ENCODE measurements at places on chromosomes 12 and 14. TPM values are rescaled to one million over a fixed set of nuclear protein-coding genes. Genes with fewer than 3 reads are reported as not detected.

DNA sequence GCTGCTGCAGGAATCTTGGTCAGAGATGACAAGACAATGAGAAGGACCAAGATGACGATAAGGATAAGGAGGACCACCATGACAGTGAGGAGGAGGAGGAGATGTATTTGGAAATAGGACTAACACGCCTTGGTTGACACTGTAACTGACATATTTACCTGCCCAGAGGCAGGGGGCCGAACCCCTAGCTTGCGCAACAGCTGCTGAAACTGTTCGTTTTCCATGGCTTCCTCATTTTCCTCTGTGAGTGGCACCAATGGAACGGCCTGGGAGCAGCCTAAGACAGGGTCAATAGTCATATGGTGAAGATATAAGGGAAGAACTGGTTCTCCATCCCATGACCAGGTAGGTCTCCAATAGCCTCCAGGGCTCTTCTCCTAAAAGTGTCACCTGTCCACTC, 28.8 kb downstream of the TIMELESS start:
- DNase-seq, result no peak

GRCh38 chr12:66495709-66496108, 183.2 kb downstream of the GRIP1 start:
- no peak for DNase-seq

The PAX9 gene
- total RNA-seq, result 0.28 TPM

DNA sequence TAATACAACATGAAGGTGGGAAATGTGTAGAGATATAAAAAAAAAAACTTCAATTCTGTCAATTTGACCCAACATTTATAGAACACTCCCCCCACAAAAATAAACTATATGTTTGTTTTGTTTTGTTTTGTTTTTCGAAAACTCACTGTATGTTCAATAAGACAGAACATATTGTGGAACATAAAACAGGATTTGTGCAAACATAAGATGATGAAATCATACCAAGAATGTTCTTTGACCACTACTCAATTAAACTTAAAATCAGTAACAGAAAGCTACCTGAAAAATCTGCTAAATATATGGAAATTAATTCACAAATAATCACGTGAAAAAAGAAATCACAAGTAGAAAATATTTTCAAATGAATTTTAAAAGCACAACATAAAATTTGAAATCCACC, 61.2 kb downstream of the PAWR start:
- DNase-seq, result no peak

Data from spinal cord (tissue), 10 donors.